ENCODE measurements at places on chromosomes 16 and 17.

GRCh38 chr17:16919663-16920627 lies 52.0 kb downstream of the TNFRSF13B start:
- DNase-seq = no peak

- DNase-seq = no peak
Measured at GRCh38 chr17:78563189-78564145, 13.7 kb downstream of the DNAH17 start.

DNA sequence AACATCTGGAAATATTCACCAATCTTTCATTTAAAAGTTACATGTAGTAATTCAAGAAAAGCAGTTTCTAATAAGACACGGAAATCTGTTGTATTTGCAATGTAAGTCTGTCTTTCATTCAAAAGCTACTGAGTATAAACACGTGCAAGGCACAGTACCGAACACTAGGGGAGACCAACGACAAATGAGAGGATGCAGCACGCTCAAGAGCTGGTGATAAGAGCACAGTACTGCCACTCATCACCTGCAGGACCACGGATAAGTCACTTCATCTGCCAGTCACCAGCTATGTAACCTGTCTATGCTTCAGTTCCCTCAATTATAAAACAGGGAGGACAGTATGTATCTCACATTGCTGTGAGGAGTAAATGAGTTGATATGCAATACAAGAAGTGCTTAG lies 67.1 kb downstream of the CLEC18A start:
- peak; percentile 7 for DNase-seq

DNA sequence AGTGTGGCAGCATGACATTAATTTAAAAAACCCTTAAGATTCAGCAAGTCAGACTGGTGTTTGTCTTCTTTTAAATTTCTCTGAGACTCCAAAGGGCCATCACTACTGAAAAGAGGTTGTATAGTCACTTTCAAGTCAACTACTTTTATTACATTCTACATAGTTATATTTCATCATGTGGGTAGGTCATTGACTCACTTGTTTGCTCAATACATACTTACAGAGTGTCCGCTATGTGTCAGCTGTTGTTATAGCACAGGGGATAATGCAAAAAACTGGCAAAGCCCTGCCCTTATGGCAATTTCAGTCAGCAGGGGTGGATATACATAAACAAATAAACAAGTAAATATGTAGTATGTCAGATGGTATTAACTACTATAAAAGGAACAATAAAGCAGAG lies 2.5 kb upstream of the MYH4 start:
- no peak for DNase-seq

- peak; percentile 48 for DNase-seq
Measured at GRCh38 chr17:29140631-29141513, 39.3 kb downstream of the MYO18A start.

DNA sequence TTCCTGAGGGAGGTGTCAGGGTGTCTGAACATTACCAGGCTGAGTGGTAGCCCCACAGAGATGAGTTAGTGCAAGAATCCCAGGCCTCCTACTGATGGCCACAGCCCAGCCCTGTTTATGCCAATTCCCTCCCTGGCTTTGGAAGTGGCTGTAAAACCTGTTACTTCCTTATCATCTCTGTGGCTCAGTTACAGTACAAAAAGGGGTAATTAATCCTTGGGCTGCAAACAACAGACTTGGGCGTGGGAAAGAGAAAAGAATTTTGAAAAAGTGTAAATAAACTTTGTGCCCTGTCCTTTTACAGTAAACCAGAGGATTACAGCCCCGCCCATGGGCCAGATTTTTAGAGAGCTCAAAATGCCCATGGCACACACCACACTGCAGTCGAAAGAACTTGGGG lies 73.1 kb upstream of the AXIN2 start:
- no peak for DNase-seq

GRCh38 chr17:58316260-58316960 lies 12.2 kb downstream of the TSPOAP1 start:
- no peak for DNase-seq

- no peak for DNase-seq
Measured at GRCh38 chr16:30764816-30765465, 2.8 kb downstream of the RNF40 start.

DNA sequence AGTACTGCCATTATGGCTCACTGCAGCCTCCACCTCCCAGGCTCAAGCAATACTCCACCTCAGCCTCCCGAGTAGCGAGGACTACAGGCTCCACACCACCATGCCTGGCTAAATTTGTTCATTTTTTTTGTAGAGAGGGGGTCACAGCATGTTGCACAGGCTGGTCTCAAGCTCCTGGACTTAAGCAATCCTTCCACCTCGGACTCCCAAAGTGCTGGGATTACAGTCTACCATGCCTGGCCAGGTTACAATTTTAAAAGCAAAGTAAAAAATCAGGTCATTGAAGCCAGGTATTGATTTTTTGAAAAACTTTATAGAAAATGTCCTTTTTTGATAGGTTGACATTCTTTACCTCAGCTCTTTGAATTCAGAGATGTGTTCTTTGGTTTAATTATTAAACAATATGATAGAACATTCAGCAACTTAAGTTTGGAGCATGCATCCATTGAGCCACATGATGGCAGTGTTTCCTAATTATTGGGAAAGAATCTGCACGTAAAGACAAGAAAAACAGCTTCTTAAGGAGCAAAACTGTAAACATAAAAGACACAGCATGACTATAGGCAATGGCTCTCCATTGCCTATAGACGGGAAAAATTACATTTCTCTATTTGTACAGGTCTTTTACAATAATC lies 1.7 kb upstream of the SLC16A11 start:
- DNase-seq = peak; percentile 43

DNA sequence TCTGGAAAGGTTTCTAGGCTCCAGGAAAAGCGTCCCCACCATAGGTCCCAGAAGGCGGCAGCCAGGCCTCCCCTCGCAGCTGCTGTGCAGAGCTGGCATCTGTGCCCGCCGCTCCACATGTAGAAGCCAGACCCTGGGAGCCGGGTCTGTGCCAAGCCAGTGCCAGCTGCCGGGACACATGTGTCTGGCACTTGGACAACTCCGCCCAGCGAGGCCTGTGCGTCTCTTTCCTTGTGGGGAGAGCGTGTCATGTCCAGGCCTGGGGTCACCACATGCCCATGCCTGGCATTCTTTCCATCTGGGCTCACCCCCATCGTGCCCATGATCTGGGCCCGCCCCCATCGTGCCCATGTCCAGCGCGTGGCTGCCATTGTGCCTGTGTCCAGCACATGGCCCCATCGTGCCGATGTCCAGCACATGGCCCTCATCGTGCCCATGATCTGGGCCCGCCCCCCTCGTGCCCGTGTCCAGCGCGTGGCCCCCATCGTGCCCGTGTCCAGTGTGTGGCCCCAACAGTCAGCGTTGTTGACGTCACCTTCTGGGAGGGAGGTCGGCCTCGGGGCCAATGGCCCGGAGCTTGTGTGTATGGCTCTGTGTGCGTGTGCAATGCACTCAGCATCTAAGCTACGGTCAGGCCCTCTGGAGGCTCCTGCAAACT lies 13.3 kb upstream of the ACSF3 start:
- DNase-seq = no peak

DNA sequence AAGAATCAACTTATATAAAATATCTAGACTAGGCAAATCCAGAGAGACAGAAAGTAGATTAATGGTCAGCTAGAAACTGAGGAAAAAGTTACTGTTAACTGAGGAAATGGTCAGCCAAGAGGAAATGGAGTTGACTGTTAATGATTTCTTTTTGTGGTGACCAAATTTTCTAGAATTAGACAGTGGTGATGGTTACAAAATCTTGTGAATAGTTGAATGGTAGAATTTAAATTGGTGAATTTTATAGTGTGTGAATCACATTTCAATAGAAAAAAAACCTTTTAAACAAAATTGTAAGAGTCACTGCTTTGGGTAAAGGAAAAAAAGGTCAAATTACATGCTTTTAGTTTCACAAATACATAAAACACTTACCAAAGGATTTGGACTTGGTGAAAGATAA lies 30.0 kb downstream of the APPBP2 start:
- DNase-seq = no peak

DNA sequence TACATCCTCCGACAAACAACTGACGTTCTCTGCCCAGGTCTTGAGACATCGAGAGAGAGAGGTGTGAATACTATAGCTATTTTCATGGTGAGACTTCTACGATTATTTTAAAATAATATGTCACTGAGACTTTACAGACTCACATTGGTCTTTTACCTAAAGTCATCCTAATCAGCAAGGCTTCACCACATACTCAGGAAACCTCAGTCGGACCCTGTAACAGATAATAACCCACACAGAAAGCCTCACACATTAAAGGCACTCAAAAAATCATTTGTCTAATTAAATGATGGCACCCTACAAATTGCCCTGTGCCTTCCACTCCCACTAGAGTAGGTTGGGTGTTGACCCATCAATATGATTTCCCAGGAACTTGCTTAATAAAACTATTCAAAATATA lies 19.8 kb upstream of the SLC39A11 start:
- no peak for DNase-seq

GRCh38 chr16:24051125-24051524 lies 205.0 kb upstream of the CACNG3 start:
- DNase-seq = no peak

- no peak for DNase-seq
Measured at GRCh38 chr17:4636474-4637100, 4.9 kb downstream of the ALOX15 start.

- DNase-seq = no peak
Measured at GRCh38 chr17:35773679-35774425, 13.2 kb downstream of the C17orf50 start.

DNA sequence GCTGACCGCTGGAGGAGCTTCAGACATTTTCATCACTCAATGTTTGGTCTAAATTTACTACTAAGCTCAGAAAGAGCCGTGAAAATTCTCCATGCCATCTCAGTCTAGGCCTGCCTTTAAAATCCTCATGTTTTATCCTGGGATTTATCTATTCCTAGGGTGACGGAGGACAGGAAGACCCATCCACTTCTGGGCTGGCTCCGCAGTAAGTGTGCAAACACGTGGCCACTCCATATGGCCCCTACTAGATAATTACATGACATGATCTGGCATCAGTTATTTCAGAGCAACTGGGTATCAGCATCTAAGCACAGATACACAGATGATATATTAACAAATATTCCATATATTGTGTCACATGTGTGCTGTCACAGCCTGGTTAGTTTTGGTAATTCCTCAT lies 77.8 kb upstream of the HS3ST4 start:
- DNase-seq = no peak

GRCh38 chr16:65142276-65142675 lies 20.4 kb upstream of the CDH11 start:
- DNase-seq = no peak

GRCh38 chr17:77204536-77204935 lies 63.8 kb downstream of the SEC14L1 start:
- DNase-seq = no peak

DNA sequence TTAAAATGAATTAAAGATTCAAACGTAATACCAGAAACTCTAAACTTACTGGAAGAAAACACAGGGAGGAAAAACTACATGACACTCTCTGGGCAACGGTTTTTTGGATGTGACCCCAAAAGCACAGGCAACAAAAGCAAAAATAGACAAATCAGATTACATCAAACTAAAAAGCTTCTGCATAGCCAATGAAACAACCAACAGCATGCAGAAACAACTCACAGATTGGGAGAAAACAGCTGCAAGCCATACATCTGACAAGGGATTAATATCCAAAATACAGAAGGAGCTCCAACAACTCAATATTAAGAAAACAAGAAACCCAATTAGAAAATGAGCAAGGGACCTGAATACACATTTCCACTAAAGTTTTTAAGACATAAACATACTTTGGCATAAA lies 69.2 kb upstream of the ALOX12 start:
- DNase-seq = no peak

GRCh38 chr17:74946641-74947040 lies 10.9 kb downstream of the OTOP3 start:
- DNase-seq = no peak

GRCh38 chr16:67245674-67246080 lies 1.6 kb downstream of the FHOD1 start:
- no peak for DNase-seq

DNA sequence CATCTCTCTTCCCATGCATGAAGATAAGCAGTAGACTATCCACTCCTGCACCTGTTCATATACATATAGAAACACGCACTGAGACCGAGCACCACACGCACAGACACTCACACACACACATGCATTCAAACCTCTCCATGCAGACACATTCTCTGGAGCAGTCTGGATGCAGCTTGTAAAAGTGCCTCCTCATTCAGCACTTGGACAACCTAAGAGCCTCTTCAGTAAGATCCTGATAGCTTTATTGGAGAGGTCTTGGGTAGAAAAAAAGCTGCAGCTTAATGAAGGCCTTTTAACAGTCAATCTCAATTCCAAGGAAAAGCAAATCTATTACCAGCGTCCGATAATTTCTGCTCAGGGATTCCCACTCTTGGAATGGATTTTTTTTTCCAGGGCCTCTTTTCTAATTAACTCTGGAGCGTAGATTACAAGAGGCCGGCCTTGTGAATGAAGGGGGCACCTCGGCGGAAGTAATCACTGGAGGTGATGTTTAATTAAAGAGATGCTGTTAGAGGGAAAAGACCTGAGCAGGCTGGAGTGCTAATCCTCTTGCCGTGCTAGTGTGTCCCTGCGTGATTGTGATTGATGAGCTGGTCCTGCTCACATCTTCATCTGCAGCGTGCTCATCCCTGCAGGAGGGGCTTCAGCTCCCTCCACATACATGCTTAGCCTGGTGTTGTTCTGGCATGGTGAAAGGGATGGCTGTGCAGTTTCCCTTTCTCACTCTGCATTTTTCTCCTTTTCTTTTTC lies 155.1 kb downstream of the RBFOX1 start:
- no peak for DNase-seq

DNA sequence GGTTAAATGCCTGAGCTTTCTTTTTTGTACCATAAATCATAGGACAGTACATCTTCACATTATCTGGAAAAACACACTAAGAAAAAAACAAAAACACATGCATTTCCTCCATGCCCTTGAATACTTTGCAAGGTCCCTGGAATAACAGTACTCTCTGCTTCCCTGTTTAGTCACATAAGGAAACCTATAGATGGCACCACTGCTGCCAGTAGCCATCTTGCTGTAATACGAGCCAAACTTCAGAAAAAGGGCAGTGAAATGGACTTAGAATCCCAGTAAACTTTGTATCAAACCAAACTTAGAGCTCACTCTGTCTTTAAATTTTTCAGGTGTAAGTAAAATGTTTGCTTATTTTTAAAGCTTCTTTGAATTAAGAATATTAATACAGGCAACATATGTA lies 435.5 kb downstream of the KCNJ2 start:
- no peak for DNase-seq

DNA sequence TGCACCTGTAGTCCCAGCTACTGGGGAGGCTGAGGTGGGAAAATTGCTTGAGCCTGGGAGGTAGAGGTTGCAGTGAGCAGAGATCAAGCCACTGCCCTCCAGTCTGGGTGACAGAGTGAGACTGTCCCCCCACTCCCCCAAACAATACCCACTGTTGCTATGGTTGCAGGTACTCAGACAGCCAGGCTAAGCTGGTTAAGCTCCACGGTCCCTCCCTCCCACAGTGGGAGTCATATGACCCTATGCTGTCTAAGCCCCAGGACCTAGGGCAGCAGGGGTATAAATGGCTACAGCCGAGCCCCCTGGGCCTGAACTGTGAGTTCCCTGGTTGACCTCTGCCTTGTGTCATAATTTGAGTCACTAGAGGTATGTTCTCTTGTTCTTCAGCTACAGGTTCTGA lies 15.9 kb upstream of the RPRML start:
- DNase-seq = no peak

GRCh38 chr17:45106096-45106495 lies 26.2 kb downstream of the PLCD3 start:
- no peak for DNase-seq

GRCh38 chr16:6605490-6605889 lies 727.2 kb upstream of the RBFOX1 start:
- no peak for DNase-seq

- peak; percentile 52 for DNase-seq
Measured at GRCh38 chr17:49494986-49495841, at the start of gene NGFR. TSS of gene NGFR (plus strand) at chr17:49495293. CDS start at chr17:49495418, 125 bp downstream.

Measured in activated CD4-positive, alpha-beta T cell treated with anti-CD3 and anti-CD28 coated beads, Interleukin-2, amount 50 U/mL, for 48 hours (primary cell).